ENCODE measurements at places on chromosomes 2 and 18.

DNA sequence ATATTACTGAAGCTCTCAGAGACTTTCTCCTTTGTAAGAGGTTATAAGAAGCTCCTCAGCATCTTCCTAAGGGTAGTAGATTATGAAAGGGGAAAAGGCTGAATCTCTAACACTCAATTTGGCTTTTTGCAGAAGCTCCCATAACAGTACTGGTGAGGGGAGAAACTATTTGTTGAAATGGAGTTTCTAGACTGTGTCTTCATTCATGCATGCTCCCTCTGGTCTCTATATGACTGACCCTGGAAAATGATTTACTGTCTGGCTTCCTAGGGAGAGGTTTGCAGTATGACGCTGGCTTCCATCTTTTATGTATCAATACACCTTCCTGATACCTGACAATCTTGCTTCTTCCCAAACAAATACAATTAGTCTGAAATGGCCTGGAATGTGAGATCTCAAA, 63.9 kb downstream of the LDAH start:
- DNase-seq: no peak

DNA sequence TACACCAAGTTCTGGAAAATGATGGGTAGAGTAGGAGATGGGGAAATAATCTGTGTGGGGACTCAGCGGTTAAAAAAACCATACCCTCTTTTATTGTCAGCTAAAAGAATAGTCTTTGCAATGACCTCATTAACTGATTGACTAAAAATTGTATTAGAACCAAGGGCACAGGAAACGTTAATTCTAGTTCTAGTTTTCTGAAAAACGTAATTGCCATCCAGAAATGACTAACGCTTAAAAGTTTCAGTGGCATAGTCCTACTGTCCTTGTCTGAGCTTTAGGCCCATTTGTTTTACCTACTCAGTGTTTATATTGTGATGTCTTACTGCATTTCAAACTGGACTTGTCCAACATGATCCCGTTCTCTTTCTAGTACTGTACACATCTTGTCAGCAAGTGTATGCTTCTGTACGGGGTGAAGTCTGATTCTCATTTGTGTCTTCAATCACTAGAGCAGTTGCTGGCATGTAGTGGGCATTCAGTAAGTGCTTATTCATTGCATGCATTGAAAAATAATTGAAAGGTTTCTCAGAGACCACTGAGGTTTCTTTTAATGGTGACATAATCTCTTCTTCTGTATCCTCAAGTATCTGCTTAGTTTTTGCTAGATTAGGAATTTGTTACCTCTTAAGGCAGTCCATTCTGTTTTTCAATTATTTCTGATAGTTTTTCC, 81.5 kb downstream of the ZNF407 start:
- DNase-seq: no peak

DNA sequence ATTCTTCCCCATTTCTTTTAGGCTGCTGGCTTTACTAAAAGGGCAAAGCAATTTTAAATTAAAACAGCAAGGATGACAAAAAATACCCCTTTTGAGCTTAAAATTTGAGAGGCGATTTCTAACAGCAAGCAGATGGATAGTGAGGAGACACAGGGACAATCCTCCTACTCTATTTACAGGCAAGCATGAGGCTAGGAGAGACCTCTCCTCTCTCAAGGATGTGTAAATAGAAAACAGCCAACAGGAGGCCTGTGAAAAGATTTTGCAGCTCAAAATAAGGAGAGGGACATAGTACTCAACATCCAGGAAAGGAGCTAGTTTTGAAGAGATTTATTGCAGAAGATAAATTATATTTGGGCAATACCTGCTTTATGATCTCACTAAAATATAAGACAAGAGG, 53.8 kb downstream of the LINC00305 start:
- no peak for DNase-seq

DNA sequence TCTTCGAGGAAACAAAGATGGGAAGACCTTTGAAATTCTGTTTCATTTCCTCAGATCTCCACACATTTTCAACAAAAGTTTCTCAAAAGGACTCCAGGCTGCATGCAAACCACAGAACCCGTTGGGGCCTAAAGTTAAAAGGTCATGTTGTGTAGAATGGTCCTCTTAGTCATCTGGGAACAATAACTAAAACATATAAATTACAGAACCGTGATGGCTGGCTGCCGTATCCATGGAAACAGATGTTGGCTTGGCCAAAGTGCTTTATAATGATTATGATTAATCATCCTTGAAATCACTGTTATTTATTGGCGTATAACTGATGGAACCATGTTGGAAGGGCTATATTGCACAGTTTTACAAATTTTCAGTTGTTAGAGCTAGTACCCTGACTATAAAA, 182.8 kb upstream of the CRIM1 start:
- DNase-seq: peak; percentile 9

- peak; percentile 98 for DNase-seq
Measured at GRCh38 chr2:239401067-239401880, 454 bp upstream of the HDAC4 start.

GRCh38 chr2:73856214-73856613, 27.5 kb downstream of the STAMBP start:
- no peak for DNase-seq

GRCh38 chr2:235064976-235065375, 113.2 kb downstream of the SH3BP4 start:
- DNase-seq: no peak

GRCh38 chr2:239296020-239296932, 104.5 kb downstream of the HDAC4 start:
- DNase-seq: no peak

GRCh38 chr18:2050702-2051201, 520.6 kb downstream of the METTL4 start:
- DNase-seq: no peak

- DNase-seq: no peak
Measured at GRCh38 chr2:11573418-11574175, 39.8 kb downstream of the GREB1 start.

GRCh38 chr2:236177604-236177966, 9.4 kb upstream of the GBX2 start:
- DNase-seq: no peak

DNA sequence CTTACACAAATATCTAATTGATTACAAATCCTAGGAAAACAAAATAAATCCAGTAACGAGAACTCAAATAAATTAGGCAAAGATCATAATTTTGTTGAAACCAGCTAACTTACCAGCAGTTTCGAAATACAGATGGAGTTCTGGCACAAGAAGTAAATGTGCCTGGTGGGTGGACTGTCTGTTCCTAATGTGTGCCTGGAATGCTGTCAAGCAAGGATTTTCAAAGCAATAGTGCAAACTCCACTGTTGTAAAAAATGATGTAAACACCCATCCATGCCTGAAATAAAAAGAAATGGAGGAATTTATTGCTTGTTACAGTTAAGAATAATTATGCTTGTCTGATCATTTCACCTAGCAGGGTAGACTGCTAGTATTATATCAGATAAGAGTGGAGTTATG, 423.9 kb upstream of the MAP2 start:
- DNase-seq: no peak

DNA sequence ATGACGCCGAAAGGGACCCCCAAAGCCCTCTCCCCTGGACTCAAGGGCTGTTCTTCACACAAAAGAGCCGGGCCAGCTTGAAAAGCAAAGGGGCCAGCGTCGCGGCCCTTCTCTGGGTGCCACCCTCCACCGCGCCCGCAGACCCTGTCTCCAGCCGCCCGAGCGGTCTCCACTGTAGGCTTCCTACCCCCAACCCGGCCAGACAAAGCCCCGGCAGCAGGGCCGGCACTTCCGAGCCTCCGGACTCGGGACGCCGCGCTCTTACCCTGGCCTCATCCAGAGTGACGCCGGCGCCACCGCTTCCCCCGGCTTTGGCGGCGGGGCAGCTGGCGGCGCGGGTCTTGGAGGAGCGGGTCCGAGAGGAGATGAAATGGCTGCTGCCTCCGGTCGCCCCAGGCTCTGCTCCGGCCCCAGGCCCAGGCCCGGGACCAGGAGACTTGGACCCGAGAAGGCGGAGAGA, 603 bp downstream of the ATAD2B start:
- peak; percentile 52 for DNase-seq

Data from renal cortex interstitium (tissue), 15 donors.